ENCODE measurements at places on chromosomes 7 and 10.

DNA sequence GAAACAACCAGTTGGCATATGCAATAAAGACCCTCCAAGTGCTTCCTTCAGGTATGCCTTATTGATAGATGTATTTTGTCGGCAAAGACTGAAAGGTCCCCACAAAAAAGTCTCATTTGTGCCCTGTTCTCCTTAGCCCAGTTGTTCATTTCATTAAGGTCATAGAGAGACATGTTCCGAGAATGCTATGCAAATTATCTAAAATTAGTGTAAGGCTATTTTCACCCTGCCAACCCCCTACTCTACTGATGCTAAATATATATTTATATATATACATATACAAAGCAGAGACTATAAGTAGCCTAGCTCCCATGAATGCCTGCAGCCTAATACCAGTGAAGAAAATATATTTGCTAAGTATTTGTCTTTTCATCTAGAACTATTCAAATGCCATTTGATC lies 96.7 kb upstream of the ADO start:
- DNase-seq, result no peak

GRCh38 chr10:130141878-130142277 lies 5.7 kb downstream of the GLRX3 start:
- DNase-seq, result no peak

- DNase-seq, result no peak
Measured at GRCh38 chr10:113142601-113143362, 192.7 kb downstream of the TCF7L2 start.

GRCh38 chr7:36589391-36589790 lies 134.9 kb downstream of the AOAH start:
- no peak for DNase-seq

DNA sequence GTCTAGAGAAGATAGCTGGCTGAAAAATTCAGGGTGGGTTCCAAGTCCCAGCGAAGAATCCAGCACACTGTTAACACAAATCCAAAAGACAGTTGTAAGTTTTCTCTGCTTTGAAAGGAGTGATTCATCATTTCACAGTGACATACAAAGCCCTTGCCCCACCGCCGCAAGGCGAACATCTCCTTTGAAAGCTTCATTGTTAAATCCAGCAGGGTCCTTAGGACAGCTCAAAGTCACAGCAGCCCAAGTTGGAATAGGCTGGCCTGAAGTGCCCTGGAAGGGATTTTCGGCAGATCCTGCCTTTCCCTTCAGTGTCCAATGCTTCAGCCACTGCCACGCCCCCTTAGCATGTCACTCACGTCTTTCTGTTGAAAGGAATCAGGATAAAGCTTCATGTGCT lies 526.1 kb downstream of the CALN1 start:
- DNase-seq, result no peak

DNA sequence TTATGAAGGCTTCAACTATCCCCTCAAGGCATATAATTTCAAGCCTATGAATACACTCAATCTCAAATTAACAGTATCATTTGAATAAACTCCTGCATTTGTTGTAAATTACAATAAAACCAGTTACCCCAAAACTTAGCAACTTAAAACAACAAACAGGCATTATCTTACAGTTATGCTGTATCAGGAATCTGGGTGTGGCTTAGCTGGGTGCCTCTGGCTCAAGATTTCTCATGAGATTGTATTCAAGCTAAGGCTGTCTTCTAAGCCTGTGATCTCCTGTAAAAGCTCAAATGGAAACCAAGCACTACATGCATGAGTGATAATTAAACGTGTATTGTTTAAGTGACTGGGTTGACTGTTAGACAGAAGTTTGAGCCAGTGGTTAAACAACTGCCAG lies 341.0 kb upstream of the PHF14 start:
- DNase-seq, result no peak

DNA sequence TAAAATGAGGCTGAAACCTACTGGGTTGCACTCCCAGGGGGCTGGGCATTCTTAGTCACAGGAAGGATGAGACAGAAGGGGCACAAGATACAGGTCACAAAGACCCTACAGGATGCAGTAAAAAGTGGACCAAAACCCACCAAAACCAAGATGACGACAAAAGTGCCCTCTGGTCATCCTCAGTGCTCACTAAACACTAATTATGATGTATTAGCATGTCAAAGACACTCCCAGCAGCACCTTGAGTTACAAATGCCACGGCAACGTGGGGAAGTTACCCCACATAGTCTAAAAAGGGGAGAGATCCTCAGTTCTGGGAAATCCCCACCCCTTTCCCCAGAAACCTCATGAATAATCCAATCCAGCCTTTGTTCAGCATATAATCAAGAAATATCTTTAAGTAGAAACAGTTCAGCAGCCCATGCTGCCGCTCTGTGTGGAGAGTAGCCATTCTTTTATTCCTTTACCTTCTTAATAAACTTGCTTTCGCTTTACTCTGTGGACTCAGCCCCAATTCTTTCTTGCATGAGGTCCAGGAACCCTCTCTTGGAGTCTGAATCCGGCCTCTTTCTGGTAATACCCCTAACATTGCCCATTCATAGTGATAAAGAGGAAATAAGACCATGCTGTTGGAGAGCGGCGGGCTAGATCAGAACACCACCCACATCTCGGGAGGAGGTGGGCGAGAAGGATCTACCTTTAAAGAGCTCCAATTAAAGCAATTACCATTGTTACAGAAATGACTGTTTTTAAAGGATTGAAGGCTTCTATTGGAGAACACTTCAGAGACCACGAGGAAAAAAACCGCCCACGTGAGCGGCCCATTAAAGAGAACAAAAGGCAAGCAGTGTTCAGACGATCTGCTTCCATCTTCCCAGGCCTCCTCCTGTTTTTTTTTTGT lies 170.9 kb downstream of the USP6NL start:
- no peak for DNase-seq

DNA sequence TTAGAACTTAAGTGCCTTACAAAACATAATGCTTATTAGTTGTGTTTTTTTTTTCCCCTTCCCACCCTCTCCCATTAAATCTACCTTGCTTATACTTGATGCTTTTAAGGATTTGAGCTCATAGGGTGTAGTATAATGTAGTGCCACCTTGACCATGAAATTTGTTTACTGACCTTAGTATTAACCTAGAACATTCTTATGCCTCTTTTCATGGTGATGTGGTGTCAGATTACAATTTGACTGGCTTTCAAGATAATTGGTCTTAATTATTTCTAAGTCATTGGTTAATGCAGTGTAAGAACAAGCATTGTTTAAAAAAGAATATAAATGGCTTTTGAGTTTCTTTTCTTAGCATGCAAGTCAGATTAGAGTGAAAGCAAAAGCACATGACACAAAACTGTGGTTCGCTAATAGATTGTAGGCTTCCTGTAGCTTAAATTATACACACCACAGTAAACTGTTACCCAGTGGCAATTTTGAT lies 61.8 kb downstream of the ADD3 start:
- DNase-seq, result no peak

GRCh38 chr7:11403781-11404180 lies 428.2 kb downstream of the THSD7A start:
- no peak for DNase-seq

GRCh38 chr7:48139459-48139858 lies 31.8 kb upstream of the ABCA13 start:
- DNase-seq, result no peak

DNA sequence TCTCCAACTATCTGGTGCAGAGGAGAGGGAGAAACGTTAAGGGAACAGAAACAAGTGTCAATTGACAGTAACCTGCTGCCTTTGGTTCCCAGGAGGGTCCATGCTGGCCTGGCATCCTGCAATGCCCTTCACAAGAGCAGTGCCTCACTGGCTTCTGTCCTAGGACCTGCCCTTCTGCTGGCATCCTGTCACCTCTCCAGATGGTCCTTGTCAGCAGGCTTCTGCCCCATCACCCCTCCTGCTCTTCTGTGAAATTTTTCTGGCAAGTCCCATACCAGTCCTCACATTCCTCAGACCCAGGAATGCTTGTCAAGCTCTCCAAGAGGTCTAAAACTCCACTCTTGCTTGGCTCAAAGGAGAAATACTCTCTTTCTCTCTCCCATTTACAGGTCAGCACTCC lies 34.2 kb downstream of the C10orf67 start:
- DNase-seq, result no peak

- DNase-seq, result no peak
Measured at GRCh38 chr10:117298219-117298618, 57.3 kb downstream of the SLC18A2 start.

- DNase-seq, result no peak
Measured at GRCh38 chr10:56068473-56069263, 292.4 kb downstream of the ZWINT start.

DNA sequence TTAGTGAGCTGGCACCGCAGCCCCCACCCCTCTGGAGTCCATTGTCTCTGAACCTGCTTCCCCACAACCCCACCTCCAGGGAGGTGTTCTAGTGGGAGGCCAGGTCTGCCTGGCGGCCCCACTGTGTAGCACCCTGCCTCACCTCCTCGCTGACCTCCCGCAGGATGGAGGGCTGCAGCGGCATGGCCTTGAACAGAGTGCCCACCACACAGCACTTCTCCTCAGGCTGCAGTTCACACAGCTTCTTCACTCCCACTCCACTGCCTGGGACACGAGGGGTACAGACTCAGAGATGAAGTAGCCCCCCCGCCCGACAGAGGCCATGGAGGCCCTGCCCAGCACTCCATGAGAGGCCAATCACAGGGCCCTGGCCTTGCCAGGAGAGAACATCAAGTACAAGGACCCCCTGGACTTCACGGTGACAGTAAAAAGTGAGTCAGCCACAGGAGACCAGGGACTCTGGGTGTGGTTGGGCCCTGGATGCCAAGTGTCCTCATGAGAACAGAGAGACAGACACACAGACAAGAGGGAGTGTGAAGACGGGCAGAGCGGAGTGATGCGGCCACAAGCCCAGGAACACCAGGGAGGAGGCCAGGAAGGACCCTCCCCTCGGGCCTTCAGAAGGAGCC lies 5.4 kb downstream of the POLD2 start:
- DNase-seq, result no peak

- peak; percentile 80 for DNase-seq
Measured at GRCh38 chr10:46106410-46107255, 60.6 kb upstream of the MSMB start.

GRCh38 chr7:155885167-155886155 lies 73.2 kb upstream of the SHH start:
- DNase-seq, result no peak

- DNase-seq, result no peak
Measured at GRCh38 chr7:131404226-131404911, 76.7 kb downstream of the MKLN1 start.

DNA sequence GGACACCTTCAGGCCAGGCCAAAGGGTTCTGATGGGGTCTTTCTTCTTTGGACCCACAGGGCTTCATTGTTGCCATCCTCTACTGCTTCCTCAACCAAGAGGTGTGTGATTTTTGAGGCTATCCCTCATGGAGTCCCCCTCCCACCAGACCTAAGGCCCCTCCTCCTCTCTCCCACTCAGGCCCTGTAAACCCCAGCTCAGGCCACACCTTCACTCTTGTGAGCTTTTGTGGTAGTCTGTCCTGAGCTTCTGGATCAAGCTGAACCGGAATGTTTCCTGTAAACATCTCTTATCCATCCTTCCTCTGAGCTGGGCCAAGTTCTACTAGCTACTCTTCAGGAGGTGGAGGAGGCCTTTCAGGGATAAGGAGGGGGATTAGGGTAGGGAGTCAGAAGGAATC lies 13.5 kb downstream of the GHRHR start:
- no peak for DNase-seq

DNA sequence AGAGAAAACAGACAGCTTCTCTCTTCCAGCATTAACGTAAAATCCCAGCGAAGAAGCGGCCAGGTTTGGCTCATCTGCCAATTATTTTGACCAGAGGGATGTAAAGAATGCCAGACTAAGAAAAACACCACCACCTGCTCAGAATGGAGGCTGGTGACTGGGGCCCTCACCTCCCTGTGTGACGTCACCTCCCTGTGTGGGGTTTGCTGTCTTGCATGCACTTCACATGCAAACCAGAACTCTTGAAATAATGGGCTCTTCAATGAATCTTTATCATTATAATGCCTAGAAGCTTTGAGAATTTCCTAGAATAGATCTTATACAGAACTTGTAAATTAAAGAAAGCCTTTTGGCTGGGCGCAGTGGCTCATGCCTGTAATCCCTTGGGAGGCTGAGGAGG lies 101.8 kb upstream of the WAC start:
- no peak for DNase-seq

DNA sequence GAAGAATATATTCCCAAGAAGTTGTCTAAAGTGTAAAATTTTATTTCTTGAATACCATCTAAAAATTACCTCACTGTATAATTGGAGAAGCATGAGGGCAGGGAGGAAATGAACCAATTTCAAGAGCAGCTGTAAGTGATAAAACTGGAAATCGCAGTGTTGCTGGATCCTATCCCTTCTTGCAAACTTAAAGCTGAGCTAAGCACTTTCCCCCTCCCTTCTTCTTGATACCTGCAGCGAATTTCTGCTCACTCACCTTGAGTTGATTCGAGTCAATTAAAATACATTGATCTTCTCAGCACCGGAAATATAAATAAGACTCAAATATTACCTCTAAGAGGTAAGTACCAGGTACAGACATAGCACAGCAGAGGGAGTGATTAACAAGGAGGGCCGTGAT lies 65.5 kb downstream of the ARMC3 start:
- DNase-seq, result no peak

GRCh38 chr7:139777948-139778841 lies at the start of gene HIPK2:
Gene HIPK2 (minus strand): TSS chr7:139777998. CDS start chr7:139777623, 375 bp downstream.
- DNase-seq, result peak; percentile 84

GRCh38 chr10:98028168-98028770 lies 2.2 kb downstream of the CRTAC1 start:
- peak; percentile 60 for DNase-seq

GRCh38 chr10:133565441-133566294 lies at the start of gene SYCE1:
Gene SYCE1 (minus strand): TSS chr10:133565583. CDS start chr10:133565529, 54 bp downstream.
- DNase-seq, result no peak

- DNase-seq, result no peak
Measured at GRCh38 chr10:89644691-89644966, 413 bp downstream of the PANK1 start.

- DNase-seq, result no peak
Measured at GRCh38 chr7:23394488-23395171, 75.7 kb downstream of the IGF2BP3 start.

DNA sequence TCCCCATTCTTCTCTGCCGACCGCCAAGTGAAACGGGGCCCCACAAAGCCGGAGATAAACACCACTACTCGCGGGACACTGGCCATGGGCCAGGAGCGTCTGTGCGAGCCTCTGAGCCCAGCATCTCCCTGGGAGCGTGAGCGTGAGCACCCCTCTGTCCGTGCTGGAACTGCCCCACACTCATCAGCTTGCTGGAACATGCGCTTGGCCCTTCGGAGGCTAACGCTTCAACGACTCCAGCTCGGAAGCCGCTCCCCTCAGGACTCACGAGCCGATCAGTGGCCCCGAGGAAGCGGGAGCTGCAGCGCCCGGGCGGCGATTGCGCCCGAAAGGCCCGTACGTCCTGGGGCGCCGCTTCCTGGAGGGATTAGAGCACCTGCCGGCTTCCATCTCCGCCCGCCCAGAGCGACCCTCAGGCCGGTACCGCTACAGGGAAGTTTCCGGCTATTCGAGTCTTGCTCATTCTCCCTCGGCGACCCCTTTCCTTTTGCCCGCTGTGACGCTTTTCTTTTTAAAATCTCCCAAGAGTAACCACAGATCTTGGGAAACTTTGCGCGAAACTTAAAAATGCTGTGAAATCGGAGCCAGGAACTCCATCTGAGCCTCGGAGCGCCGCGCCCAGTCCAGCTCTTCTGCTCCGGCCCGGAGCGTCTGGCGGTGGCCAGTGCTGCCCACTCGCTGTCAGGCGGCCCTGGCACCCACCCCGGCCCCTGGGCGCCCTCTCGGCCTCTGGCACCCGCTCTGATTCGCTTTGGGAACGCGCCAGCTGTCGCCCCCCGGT lies 1.0 kb downstream of the TLL2 start:
- no peak for DNase-seq

- no peak for DNase-seq
Measured at GRCh38 chr10:36788152-36788551, 337.2 kb upstream of the ANKRD30A start.

- DNase-seq, result no peak
Measured at GRCh38 chr10:129967579-129968019, 3.5 kb upstream of the EBF3 start.

Measured in stimulated activated effector memory CD8-positive, alpha-beta T cell treated with anti-CD3 and anti-CD28 coated beads, Interleukin-12 subunit alpha, Interleukin-12 subunit beta, amount 100 ng/mL, for 72 hours (primary cell).